ENCODE measurements at places on chromosomes 1 and 21.

DNA sequence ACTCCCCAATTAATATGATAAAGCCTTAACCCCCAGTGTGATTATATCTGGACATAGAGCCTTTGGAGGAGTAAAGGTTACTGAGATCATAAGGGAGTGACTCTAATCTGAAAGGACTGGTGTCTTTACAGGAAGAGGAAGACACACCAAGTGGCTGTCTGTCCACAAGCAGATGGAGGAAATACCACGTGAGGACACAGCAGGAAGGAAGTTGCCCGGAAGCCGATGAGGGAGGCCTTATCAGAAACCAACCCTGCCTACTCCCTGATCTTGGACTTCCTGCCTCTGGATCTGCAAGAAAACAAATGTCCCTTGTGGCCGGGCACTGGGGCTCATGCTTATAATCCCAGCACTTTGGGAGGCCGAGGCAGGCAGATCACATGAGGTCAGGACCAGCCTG is 110.3 kb upstream of the CHRM3 start:
- DNase-seq, result no peak

DNA sequence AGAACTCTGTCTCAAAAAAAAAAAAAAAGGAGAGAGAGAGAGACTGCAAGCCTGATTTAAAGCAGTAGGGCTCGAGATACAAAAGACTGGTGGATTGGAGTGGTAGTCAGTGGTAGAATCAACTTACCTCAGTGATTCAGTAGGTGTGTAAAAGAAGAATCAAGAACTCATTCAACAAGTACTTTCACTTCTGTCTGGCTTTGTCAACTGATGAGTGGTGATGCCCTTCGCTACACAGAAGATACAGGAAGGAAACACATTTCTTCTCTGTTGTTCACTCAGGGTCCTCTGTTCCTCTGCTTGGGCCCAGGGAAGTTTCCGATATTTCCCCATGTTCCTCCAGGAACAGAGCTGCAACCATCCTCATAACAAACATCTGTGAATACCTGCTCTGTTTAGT is 68.6 kb upstream of the COG2 start:
- DNase-seq, result no peak

DNA sequence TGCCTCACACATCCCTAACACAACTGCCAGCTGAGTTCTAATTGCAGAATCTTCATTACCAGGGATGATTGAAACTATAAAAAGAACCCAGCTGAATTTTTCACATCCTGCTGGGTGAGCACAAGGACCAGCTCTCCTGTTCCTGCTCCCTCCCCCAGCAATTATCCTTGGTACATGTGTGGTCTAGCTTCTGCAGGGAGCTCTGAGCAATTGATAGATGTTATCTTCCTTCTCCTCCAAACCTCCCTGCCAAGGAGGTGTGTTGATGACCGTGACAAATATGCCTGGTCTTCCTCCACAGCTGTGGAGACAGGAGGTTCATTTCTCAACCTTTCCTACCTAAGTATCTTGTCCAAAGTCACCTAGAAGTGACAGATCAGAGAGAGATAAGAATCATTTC is 65.3 kb upstream of the MAN1A2 start:
- no peak for DNase-seq

- no peak for DNase-seq
Measured at GRCh38 chr1:40153073-40153770, 8.0 kb upstream of the RLF start.

DNA sequence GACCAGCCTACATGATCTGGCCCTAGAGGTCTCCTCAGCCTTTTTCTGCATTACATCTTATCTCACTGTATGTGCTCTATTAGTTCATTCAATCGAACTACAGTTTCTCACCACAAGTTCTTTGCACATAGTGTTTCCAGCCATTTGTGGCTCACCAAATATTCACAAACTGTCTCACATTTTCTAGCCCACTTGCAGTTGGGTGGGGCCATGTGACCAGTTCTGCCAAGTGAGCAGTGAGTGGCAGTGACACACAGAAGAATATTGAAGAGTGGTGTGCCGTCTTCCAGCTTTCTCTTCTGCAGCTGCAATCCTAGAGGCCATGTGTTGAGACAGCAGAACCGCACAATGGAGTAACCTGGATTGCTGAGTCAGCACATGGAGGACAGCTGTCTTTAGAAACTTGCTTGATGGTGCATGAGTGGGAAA is 103.2 kb upstream of the ZNF644 start:
- DNase-seq, result no peak

- DNase-seq, result no peak
Measured at GRCh38 chr1:239218301-239218700, 168.1 kb upstream of the CHRM3 start.

GRCh38 chr1:17874231-17874630 is 119.1 kb downstream of the ACTL8 start:
- DNase-seq, result no peak

- no peak for DNase-seq
Measured at GRCh38 chr1:175138579-175138978, 54.0 kb downstream of the KIAA0040 start.
